NCI-H187 (cell line): ENCODE measurements at places on chromosomes 7 and 10.

GRCh38 chr10:95264227-95265051, 26.4 kb downstream of the PDLIM1 start:
- DNase-seq = no peak

DNA sequence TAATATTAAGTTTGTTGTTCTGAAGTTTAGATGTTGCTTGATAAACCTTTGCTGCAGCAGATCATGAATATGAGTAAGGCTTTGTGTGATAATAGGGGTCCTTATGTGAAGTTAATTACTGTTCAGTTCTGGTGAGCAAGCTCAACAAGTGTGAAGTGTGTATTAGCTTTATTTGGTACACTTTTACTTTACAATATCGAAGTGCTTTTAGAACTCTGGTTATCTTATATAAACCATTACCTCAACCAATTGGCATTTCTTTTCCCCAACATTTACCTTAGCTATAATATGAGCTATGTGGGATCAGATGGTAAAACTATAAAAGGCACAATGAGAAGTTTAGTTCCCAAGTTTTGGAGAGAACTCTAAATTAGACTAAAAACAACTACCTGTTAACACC, 127.6 kb downstream of the LCOR start:
- DNase-seq = no peak

DNA sequence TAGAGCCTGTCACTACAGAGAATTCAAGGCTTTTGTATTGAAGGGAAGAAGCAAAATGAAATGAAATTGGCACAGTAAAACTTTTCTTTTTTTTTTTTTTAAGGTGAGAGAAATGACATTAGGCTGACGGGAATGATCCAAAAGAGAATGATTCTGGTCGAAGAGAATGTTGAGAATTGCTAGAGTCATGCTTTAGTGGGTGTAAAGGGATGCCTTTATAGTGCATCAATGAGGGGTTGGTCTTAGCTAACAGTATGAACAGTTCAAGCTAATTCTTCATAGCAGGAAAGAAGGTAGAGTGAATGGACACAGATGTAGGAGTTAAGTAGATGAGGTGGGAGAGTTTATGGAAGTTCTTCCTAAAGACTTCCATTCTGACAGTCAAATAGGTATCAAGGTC, 32.3 kb upstream of the LSM8 start:
- no peak for DNase-seq

GRCh38 chr7:51035716-51036115, 253.0 kb upstream of the GRB10 start:
- no peak for DNase-seq

GRCh38 chr10:73159038-73159648, 8.7 kb downstream of the ECD start:
- DNase-seq = no peak

- no peak for DNase-seq
These were observed 86.3 kb downstream of the PRKCQ start for GRCh38 chr10:6493521-6494441.

DNA sequence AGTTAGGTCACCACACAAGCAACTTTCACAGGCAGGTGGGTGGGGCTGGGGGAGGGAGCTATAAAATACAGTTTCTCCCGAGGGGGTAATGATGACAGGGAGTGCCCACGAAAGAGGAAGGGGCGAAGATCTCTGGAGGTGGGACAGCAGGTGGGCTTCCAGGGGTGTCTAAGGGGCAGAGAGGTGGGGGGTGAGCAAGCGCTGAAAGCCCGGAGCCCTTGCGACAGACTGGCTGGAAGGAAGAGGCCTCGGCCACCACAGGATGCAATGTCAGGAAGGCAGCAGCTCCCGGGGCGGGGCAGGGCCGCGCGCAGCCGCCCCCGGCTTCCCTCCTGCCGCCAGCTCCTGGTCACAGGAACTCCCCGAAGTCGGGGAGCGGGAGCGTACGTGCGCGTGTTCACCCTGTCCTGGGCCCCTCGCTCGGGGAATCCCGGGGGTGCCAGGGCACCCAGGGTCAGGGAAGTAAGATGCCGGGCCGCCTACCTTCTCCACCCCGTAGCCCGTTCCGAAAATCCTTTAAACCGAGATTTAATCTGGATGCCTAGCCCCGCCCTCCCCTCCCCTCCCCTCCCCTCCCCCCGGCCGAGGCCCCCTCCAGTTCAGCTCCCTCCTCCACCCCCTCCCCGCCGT, 105.2 kb upstream of the PPIF start:
- DNase-seq = no peak

GRCh38 chr7:135728136-135728669, at the start of gene SLC13A4:
TSS of gene SLC13A4 (minus strand) at chr7:135728186. CDS start at chr7:135727496, 690 bp downstream.
- no peak for DNase-seq

DNA sequence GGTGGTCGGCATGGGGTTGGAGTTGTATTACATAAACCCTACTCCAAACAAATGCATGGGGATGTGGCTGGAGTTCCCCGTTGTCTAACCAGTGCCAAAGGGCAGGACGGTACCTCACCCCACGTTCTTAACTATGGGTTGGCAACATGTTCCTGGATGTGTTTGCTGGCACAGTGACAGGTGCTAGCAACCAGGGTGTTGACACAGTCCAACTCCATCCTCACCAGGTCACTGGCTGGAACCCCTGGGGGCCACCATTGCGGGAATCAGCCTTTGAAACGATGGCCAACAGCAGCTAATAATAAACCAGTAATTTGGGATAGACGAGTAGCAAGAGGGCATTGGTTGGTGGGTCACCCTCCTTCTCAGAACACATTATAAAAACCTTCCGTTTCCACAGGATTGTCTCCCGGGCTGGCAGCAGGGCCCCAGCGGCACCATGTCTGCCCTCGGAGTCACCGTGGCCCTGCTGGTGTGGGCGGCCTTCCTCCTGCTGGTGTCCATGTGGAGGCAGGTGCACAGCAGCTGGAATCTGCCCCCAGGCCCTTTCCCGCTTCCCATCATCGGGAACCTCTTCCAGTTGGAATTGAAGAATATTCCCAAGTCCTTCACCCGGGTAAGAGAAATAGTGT, at the start of gene CYP2E1:
TSS of gene CYP2E1 (plus strand) at position 407 of the 632 bp plus-strand sequence. CDS start at position 440, 33 bp downstream.
- no peak for DNase-seq

DNA sequence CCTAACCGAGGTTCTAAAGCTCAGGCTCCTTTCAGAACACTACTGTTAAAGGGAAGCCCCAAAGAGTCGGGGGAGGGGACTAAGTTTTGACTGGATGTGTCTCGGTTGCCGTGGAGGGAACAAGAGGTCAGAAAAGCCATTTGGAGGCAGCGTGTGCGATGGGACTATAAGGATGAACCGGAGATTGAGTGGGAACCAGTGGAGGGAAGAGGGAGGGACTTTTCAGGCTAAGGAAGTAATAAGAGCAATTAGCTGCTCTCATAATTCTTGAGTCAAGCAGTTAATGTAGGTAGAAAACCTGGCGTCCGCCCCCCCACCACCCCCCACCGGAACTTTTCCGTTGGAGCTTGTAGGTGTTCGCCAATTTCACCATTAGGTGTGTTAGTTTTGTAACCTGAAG, 491 bp upstream of the AKAP9 start:
- no peak for DNase-seq

GRCh38 chr7:141609576-141609975, 58.4 kb downstream of the AGK start:
- no peak for DNase-seq

- no peak for DNase-seq
These were observed 83.5 kb upstream of the GNA12 start for GRCh38 chr7:2927592-2927991.

DNA sequence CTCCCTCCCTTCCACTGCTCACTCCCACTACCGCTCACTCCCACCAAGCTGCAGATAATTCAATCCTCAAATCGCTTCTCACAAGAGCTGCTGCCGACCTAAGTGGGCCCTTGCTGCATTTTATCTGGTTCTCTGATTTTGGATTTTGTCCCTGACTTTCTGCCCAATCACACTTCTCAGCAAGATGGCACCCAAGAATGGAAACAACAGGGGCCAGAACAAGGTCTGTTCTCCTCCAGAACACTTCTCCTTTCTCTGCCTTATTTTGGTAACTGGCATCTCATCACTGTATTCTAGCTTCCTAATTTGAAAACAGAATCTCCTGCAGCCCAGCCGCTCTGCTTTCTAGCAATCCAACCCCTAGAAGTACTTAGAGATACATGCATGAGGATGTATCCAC, 172.8 kb downstream of the GRID1 start:
- DNase-seq = no peak

DNA sequence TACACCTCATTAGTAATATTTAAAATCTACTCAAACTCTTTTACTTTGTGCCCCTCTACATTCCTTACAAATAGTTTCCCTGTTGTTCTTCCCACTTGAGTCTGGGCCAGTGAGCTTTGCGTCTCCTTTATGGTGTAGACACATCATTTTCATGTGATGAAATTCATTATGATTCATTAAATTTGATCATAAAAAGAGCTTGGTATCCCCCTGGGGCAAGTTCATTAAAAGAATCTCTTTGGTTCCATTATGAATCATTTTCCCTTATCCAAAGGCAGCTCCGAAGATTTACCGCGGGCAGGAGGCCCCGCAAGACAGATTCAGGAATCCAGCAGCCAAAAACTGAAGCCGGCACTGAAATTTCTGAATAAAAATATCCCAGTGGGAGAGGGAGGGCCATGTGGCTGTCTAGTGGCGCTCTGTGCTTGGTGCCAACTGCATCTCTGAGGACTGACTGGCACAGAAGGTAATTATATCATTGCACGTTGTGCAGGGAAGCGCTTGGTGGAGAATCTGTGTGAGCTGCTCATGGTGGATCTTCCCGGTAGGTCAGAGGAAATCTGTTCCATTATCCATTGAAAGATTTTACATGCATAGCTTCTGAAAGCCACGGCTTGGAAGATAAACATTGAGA, 151.4 kb upstream of the PITRM1 start:
- no peak for DNase-seq

- no peak for DNase-seq
These were observed 91.7 kb downstream of the CFAP58 start for GRCh38 chr10:104445359-104445758.

DNA sequence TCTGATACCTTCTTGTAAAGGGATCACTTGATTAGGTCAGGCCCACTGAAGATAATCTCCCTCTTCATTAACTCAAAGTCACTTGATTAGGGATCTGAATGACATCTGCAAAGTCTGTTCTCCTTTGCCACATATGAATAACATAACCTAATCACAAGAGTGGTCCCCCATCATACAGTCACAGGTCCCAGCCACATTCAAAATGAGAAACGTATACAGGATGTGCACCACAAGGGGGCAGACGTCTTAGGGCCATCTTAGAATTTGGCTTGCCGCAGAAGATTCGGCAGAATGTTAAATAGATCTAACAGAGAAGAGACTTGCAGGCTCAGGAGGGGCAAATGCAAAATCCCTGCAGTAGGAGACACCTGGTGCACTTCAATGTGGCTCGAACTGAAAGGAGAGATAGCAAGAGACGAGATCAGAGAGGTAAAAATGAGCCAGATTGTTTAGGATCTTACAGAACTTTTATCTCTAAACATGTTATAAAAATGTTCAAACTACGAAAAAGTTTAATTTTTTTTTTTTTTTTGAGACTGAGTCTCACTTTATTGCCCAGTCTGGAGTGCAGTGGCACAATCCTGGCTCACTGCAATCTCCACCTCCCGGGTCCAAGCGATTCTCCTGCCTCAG, 10.4 kb upstream of the SMC3 start:
- DNase-seq = no peak

- no peak for DNase-seq
These were observed 787 bp downstream of the MAGI2 start for GRCh38 chr7:79452495-79453265.

GRCh38 chr10:5522913-5523560, 1.7 kb upstream of the CALML3 start:
- no peak for DNase-seq

GRCh38 chr10:3747984-3748383, 37.0 kb downstream of the KLF6 start:
- no peak for DNase-seq

GRCh38 chr7:148058092-148058491, 532.5 kb upstream of the C7orf33 start:
- DNase-seq = peak; percentile 30

- no peak for DNase-seq
These were observed 108.0 kb upstream of the KMT2C start for GRCh38 chr7:152543799-152544198.

GRCh38 chr10:68053553-68053952, 21.5 kb downstream of the HERC4 start:
- DNase-seq = no peak

DNA sequence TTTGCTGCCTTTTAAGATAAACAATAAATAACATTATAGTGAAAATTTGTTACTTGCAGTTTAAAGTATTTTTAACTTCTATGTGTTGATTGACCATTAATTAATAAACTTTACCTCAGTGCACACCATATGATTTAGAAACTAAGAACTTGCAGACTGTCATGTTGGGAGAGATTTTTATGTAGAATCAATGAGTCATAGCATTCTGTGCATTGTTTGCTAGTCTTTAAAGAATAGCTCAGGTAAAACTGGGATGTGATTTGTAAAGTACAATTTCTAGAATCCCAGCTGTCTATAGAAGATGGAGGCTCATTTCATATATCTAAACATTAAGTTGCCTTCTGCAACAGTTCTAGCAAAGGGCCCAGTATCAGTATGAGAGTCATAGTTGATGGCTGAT, 199.6 kb upstream of the SEMA3A start:
- DNase-seq = no peak

DNA sequence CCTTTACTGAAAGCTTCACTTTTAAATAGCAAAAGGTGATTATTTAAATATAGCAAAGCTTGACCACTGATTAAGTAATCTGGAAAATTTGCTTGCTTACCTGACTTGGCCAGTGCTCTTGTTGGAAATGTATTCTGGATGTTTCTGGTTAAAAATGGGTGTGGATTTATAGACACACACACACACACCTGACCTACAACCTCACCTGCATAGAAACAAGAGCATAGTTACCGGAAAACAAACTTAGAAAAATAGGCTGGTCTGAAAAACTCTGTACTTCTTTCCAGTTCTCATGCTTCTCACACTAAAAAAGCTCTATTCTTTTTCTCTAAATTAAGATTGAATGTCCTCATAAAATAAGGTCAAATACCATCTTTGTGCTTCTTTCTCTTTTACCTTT, at the start of gene AGR3:
TSS of gene AGR3 (minus strand) at position 140 of the 400 bp plus-strand sequence. CDS start 3,365 bp downstream, outside the sequence.
- no peak for DNase-seq

DNA sequence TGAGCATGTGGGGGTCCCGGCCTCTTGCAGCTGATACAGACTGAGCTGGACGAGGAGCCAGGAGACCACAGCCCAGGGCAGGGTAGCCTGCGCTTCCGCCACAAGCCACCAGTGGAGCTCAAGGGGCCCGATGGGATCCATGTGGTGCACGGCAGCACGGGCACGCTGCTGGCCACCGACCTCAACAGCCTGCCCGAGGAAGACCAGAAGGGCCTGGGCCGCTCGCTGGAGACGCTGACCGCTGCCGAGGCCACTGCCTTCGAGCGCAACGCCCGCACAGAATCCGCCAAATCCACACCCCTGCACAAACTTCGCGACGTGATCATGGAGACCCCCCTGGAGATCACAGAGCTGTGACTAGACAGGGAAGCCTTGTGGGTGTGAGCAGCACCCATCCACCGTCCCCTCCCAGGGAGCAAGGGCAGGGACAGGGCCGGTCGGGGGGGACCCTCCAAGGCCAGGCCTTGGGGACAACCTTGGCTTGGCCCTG, 36.1 kb downstream of the PSAP start:
- DNase-seq = no peak

DNA sequence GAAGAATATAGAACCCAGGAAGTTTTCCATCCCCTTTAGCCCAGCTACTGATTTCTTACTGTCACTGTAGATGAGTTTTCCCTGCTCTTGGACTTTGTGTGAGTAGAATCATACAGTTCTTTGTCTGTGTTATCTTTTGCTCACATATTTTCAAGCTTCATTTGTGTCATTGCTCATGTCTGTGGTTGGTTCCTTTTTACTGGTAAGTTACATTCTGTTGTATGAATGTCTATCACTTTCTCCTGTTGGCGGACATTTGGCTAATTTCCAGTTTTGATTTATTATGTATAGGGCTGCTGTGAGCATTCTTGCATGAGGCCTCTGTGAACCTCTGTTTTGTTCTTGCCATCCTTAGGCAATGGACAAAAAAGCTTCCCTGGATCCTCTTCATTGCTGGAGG, 5.3 kb downstream of the GLRX3 start:
- no peak for DNase-seq
